ENCODE measurements at places on chromosomes 3 and 15.

GRCh38 chr3:134370611-134371531 lies 3.4 kb downstream of the AMOTL2 start:
- no peak for DNase-seq

DNA sequence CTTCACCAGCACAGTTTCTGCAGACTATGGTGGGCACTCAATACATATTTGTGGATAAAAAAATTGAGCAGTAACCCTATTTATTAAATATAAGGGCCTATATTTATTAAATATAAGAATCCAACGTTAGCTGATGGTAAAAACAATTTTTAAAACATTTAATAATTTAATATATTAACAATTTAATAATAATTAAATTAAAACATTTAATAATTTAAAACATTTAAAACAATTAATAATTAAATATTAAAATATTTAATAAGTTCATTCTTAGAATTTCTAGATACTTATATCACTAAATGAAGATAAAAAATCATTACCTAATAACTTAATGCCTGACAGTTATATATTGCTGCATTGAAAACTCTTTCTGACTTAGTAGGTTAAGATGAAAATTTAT lies 880.2 kb upstream of the EPHA6 start:
- DNase-seq = no peak

GRCh38 chr3:150165396-150166094 lies 194.8 kb upstream of the PFN2 start:
- no peak for DNase-seq

GRCh38 chr3:127423856-127424765 lies 136.3 kb upstream of the PRR20G start:
- DNase-seq = no peak

- no peak for DNase-seq
Measured at GRCh38 chr15:67670647-67671305, 128.3 kb downstream of the MAP2K5 start.

DNA sequence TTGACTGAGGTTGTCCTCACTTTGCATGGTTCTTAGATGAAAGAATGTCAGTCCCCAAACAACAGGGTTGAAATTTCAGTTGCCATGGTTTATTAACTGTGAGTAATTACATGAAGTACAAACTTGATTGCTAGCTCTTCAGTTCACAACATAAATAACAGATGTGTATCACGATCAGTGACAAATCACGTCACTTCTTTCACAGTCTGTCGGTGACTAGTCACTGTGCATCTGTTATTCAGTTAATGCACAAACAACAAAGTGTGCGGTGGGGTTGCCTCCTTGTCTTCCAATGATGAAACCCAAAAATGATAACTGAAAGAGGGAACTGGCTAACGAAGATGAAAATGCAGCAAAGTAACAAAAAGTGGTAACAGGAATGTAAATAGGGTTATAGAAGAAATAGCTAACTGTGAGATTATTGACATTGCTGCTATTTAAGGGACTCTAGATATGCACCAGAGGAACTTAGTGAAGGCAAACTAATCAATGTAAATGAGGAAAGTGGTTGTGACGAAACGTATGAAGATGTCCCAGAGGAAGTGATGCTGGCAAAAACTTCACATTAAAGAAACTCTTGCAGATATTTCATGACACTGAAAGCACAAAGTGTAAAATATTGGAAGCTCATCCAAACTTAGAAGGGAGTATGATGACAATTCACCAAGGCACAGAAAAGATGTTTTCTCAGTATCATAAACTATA lies 159.3 kb downstream of the WDR76 start:
- peak; percentile 7 for DNase-seq

DNA sequence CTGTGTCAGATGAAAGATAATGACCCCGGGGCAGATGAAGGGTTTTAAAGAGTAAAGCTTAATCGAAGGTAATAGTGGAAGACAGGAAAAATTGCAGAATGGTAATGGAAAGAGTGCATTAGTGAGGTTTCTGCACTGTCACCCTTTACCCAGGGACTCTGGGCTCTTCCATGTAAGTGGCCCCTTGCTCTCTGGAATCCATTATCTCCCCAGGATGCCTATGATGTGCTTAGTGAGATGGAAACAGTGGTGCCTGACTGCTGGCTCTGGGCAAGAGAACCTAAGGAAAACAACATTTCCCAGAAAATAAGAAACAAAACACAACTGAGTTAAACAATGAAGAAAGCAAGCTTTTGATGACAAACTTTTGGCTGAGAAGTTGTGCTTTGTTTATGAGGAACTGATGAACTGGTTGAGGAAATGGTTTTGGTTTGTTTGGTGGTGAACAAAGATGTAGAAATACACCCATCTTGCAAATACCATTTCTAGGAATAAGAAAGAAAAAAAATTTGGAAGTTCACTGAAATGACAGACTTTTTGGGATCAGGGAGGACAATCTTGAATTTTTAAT lies 119.9 kb upstream of the RASGRP1 start:
- no peak for DNase-seq

DNA sequence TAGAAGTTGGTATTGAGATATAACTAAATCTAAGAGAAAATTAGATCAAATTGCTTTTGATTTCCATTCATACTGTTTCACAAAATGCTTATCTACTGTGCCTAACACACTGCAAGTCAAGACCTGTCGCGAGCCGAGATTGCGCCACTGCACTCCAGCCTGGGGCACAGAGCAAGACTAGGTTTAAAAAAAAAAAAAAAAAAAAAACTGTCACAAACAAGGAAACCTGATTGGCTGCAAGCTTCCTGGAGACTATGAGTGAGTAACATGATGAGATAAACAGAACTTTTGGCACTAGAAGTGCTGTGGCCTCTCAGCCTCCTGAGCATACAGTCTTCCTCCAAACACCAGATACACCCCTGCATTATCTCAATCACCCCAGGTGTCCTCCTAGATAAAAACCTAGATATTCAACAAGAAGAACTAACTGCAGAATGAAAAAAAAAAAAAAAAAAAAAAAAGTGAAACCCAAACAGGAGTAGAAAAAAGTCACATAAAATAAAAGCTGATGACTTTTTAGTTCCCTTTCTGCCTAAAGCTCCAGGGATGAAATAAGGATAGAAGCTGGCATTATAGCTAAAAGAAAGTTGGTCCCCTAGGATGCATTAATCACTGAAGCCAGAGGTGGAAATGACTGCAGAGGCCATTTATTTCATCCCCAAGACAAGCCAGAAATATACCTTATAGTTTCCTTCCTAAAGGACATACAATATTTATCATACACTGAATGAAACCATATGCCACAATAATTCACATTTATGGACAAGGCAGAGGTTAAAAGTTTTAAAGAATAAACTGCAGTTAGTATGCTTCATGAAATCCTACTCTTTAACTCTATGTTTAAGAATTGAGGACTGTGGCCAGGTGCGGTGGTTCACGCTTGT lies 82.4 kb downstream of the P3H2 start:
- no peak for DNase-seq

DNA sequence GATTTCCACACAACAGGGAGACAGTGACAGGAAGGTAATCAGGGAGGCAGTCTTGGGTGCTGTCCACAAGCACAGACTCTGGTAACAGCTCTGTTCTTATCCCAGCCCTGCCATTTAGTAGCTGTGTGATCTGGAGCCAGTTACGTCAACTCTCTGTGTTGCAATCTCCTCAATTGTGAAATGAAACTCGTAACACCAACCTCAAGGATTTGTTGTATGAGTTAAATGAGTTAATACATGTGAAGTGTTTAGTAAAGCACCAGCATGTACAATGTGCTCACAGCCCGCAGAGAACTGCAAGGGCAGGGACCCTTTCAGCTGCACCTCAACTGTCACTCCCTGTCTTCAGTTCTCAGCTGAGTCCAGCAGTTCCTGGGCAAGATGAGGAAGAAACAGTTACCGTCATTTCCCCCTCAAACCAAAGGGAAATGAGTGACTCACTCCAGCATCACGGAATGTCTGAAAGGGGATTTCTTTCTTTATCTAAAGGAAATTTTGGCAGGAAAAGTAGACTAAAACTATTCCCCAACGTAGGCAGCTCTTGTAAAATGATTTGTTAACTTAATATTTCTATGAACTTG lies 39.9 kb upstream of the MB21D2 start:
- DNase-seq = peak; percentile 41

DNA sequence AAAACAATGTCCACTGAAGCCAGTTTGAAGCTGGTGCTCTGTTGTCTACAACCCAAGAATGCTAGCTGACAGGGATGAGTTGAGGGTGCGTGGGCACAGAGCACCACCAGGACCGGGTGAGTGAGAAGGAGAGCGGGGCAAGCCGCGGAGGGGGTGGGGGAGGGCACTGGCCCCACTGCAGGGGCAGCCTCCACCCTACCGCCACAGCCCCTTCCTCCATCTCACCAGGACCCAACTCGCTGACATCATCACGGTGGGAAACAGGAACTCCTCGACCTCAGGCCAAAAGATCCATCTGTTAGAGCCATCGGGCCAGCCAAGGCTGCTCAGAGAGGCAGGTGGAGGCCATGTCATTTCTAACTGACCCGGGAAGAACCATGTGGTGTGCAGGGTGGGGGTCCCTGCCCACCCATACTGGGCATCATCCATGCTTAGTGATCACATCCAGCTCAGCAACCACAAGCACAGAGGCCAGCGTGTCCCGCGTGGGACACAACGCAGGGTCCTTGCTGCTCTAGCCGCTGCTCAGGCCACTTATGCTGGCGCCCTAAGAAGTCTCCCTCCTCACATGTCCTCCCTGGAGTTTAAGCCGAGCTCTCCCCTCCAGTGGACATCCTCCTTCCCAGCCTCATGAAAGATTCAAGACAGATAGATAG lies 57.6 kb upstream of the GATA2 start:
- DNase-seq = no peak

DNA sequence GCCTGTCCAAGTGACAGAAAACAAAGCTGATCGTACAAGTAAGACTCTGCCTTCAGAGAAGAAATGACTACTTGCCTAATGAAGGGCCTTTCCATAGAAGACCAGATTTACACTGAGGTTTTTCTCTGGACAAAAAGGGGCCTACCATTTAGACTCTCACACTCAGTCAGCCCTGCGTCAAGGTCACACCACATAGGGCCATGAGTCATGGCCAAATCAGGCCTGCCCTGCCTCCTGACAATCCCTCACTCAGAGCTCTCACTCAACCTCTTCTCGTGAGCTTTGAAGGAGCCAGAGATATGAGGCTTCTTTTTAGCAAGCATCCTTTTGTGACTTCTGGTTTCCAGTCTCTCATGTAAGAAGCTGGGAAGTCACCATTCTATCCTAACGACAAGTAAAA lies 68.1 kb upstream of the NMNAT3 start:
- no peak for DNase-seq

DNA sequence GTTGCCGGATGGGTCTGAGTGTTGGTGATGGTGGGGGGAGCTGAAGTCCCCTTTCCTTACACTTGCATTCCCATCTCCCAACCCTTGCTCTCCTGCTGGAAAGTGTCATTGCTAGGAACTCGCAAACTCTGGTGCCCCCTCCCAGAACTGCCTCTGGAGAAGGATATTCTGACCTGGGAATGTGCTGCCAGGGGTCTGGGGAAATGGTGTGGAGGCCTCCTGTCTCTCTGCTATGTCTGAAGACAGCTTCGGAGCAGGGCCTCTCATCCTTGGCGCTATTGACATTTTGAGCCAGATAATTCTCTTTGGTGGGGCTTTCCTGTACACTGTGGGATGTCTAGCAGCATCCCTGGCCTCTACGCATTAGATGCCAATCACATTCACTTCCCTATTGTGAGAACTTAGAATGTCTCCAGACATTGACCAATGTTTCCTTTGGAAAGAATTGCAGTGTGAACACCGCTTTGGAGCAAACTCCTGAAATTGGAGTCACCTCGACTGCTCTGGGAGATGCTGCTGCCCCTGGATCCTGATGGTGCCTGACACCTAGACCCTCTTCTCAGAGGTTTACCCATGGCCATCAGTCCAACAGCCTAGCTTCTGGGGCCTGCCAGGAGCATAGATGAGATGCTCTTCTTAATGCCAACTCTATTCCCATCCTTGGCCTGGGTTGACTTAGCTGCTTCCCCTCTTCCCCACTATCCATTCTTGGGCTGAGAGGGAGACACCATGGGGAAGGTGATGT lies 2.2 kb upstream of the KY start:
- no peak for DNase-seq

DNA sequence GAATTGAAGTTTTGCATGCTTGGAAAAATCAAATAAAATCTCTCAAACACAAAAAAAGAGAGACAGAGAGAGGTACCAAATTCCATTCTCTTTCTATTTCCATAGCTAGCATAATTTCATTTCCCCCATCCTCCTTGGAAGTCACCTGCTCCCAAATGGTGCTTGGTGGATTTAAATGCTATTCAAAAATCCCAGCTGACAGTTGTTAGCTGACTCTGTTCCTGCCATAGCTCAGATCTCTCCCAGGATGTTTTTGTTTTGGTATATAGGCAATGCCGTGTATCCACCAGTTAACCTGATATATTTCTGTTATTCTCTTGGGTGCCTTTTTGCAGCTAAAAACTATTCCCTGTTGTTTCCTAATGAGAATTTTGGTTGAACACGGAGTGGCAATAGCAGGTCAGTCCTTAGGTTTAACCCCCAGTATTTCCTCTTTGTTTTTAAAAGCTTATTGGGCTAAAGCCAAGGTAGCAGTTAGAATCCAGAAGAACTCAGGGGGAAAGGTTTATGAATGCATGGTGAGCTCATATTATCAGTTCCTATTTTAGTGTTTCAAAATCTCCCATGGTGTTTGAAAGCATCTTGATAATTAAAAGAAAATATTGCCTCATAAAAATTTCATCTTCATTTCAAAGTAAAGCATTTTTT lies 240.0 kb upstream of the GBE1 start:
- no peak for DNase-seq

DNA sequence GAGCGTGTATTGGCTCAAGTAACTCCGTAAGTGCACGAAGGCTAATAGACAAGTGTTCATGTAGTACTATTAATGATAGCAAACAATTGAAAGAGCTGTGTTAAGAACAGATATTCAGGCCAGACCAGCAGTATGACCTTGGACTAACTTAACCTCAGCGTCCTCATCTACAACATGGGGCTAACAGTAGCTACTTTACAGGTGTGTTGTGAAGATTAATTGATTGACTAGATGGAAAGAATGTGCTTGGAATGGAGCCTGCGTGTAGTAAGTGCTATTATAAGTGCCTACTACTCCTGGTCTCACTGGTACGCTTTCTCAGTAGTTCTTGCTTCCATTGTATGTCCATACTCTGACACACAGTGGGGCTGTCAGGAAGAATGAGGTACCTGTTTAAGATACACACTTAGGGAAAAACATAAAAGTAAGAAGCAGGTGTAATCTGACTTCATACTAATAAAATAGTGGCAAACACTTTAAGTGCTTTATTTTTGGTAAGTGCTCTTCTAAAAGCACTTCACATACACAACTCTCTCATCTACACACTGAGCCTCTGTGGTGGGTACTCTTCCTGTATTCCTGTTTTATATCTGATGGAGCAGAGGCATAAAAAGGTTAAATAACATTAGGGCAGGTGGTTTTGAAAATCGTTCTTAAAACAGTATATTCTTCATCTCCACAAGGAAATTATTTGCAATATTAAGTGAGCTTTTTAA lies 24.3 kb upstream of the FBXL22 start:
- DNase-seq = no peak

DNA sequence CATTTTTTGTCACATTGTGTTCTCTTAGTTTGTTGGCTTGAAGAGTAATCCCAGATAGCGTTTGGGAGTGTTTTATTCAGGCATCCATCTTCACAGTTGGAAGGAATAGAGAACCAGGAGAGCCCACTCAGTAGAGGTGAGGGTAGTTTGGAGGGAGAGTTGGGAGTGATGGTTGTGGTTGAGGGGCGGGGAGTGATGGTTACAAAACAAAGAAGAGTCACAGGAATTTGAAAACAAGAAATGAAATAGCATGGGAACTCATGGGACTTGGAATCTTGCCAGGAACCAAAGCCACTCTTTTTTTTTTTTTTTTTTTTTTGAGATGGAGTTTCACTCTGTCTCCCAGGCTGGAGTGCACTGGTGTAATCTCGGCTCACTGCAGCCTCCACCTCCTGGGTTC lies 36.3 kb downstream of the DUT start:
- DNase-seq = no peak

- no peak for DNase-seq
Measured at GRCh38 chr3:187385296-187385695, 17.1 kb downstream of the RTP4 start.

Data from NCI-H1694 treated with DMSO at 0.1 percent for 48 hours (cell line).